ENCODE measurements at places on chromosomes 1 and 21. TPM values are rescaled to one million over a fixed set of nuclear protein-coding genes. Genes with fewer than 3 reads are reported as not detected.
A peak's percentile ranks its signal among the peaks of the same experiment; 100 is the strongest.

DNA sequence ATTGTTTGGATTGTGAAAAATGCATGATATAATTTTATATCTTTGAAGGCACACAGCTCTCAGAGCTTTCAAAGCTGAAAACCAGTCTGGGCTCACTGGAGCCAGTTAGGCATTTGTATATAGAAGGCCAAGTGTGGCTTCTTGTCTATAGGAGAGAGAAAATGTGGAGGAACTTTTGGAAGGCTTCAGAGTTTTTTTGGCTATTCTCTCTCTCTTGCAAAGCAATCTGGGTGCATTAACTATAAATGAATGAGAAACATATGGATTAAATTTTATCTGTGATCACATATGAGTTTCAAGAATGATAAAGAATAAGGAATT, 216.7 kb upstream of the HOOK1 start:
- DNase-seq, result no peak

- DNase-seq, result no peak
Measured at GRCh38 chr1:230291731-230292620, 134.2 kb downstream of the PGBD5 start.

- no peak for DNase-seq
Measured at GRCh38 chr1:66437136-66437401, 96.9 kb upstream of the SGIP1 start.

GRCh38 chr1:77447669-77448068, 165.8 kb downstream of the AK5 start:
- no peak for DNase-seq

DNA sequence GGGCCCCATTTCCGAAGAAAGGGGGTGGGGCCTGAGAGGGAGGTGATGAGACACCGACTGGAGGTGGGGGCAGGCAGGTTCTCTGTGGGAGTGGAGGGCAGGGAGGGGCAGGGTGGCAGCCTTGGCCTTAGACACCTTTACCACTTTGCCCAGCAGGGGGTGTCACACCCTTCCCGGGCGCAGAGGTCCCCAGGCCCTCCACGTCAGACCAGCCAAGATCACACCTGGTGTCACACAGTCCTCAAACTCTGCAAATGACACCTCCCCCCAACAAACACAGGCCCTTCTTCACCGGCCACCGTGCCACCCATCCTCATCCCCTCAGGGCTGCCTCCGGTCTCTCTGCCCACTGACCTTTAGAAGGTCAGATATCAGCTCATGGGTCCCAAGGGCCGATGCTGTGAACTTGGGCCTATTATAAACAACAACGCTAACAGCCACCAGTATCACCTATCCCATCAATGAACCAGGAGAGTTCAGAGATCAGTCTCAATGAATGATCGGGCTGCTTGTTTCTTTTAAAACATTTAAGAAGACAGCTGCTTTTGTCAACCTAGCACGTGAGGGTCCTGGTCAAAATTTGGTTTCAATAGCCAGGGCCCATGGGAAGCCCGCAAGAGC, 103.9 kb downstream of the CASZ1 start:
- DNase-seq, result no peak

- peak; percentile 74 for DNase-seq
Measured at GRCh38 chr1:234699795-234700665, 90.1 kb upstream of the IRF2BP2 start.

DNA sequence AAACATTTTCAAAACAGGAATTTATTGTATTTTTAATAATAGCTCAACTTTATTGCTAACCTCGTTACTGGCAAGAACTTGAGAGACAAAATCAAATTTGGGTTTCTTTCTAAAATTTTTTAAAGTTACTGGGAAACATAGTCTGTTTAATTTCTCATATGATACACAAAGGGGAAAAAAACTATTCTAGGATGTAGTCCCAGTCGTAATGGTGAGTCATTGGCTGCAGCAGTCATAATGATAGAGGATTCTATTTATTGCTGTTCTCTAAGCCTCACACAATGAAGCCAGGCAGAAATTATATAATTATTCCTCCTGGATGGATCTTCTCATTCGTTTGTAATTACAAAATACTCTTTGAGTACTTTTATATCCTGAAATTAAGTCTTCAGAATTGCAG, 326.5 kb upstream of the SGIP1 start:
- peak; percentile 73 for DNase-seq

DNA sequence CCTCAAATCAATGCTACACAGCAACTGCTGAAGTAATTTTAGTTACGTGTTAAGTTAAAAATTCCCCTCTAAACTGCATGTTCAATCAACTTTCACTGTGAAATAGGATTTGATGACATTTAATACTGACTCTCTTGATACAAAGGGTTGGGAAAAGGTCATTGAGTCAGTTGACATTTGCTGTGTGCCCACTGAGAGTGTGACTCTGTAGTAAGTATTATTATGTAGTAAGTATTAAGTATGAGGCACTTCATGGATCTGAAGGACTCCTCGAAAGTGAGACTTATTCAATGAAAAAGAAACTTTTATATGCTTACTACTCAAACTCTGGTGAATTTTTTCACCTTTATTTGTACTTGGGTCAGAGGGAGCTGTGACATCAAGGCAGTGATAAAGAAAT, 83.1 kb upstream of the S1PR1 start:
- DNase-seq, result no peak

The DHX9 gene
- total RNA-seq, result 211 TPM

The SYDE2 gene
- 10.0 TPM for total RNA-seq

The KRTAP19-3 gene
- not detected for total RNA-seq

The ANKRD34A gene
- total RNA-seq, result 0.56 TPM

The OR2G6 gene
- not detected for total RNA-seq
